ENCODE measurements at places on chromosomes 6 and 20.

- DNase-seq, result no peak
Observed at GRCh38 chr6:160810238-160810637, 108.2 kb downstream of the PLG start.

GRCh38 chr6:112362812-112363570 is 15.9 kb downstream of the RFPL4B start:
- no peak for DNase-seq

GRCh38 chr6:31113861-31114540 is 599 bp upstream of the PSORS1C1 start:
- DNase-seq, result no peak

GRCh38 chr20:38143646-38144554 is 21.2 kb downstream of the TGM2 start:
- no peak for DNase-seq

DNA sequence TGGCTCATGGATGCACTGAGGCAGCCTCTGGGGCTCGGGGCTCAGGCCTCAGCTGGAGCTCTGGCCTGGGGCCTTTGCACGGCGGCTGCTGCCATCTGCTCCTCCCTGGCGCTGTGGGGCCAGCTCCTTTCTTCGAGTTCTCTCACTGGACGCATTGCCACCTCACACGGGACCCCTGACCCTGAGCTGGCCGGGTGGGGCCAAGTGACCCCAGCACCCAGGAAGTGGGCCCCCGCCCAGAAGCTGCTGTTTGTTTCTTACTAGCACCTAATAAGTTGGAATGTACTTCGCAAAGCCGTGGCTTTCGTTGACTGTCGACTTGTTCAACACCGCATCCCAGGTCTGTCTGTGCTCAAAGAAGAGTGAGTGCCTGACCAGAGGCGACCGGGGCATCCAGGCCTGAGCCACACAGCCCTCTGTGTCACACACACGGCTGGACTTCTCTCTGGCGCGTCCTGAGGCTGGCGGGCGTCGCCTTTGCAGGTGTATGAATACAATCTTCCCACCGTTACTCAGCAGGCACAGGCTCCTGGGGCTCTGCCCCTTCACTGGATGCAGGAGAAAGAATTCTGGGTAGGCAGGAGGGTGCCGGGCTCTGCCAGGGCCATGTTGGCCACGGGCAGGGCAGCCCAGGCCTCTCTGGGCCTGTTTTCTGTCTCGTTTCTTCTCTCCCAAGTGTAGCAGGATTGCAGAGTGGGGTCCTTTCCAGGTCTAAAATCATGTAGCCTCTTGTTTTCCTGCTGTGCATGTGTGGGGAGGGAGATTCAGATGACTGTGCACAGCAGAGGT is 112.9 kb downstream of the DLL1 start:
- DNase-seq, result no peak

DNA sequence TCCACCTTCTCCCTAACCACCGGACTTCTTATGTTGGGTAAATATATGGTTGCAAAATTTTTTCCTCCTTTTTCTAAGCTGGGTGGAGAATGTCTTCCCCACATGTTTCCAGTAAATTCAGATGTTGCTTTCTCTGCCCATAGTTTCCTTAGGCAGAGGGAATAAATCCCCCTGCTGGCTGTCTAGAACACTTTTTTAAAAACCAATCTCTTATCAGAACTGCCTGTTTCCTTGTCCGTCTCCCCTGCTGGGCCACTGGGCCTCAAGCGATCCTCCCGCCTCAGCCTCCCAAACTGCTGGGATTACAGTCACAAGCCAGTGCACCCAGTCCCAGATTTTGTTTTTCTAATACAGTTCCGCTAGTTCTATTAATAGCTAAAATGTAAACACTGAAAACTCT is 9.9 kb upstream of the WFDC2 start:
- no peak for DNase-seq

DNA sequence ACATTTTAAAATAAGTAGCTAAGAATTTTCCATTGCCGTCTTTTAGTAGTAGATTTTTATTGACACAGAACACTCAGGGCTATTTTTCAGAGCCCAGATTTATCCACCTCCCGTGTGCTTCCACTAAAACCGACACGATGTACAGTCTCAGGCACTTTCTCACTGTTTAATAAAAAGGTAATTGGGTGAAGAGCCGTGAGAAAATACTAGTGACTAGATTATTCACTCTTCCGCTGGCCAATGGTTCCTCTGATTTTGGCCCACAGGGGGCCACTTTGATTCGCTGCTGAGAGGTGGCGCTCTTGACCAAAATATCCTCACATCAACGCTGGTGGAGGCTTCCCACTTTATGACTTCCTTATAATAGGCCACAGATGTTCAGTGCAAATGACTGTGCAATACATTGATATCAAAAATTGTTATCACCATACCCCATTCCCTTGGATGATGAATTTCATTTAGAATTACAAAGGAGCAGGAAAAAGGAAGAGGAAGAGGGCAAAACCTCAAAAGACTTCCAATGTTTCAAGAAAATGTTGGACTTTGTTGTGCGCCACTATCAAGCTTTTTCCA is 12.3 kb upstream of the HDDC2 start:
- DNase-seq, result no peak

Data from activated T-helper 1 cell treated with anti-CD3 and anti-CD28 coated beads, Interleukin-2, amount 50 U/mL, for 16 hours (primary cell).